ENCODE measurements at places on chromosomes 12 and 14.

DNA sequence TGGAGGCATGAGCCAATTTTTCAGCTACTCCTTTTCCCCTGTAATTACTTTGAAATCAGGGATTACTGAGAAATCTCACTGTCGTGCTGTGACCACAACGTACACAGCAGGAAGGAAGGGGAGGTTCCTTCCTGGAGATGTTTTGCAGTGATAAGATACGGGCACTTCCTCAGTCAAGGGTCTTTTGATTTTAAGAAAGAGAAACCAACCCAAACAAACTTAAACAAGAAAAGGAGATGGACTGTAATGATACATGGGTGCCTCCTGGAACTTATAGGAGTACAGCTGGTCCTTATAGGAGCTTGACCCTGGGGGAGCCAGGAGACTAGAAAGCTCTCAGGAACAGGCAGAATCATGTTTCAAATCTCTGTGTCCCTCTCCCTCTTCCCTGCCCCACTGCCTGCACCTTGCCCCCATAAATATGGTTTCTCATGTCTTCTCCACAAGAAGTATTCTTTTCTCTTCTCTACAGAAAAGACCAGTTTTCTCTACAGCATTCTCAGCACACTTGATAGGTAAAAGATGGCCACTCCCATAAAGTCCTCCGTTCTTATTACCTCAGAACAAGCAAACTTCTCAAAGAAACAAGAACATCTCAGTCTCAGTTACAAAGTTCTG is 281.1 kb upstream of the AMIGO2 start:
- DNase-seq, result peak; percentile 33

- DNase-seq, result no peak
Measured at GRCh38 chr12:74849801-74850200, 312.2 kb downstream of the ATXN7L3B start.

GRCh38 chr12:3644104-3644503 is 108.8 kb downstream of the CRACR2A start:
- DNase-seq, result no peak

- no peak for DNase-seq
Measured at GRCh38 chr12:104750061-104750460, 208.0 kb downstream of the SLC41A2 start.

DNA sequence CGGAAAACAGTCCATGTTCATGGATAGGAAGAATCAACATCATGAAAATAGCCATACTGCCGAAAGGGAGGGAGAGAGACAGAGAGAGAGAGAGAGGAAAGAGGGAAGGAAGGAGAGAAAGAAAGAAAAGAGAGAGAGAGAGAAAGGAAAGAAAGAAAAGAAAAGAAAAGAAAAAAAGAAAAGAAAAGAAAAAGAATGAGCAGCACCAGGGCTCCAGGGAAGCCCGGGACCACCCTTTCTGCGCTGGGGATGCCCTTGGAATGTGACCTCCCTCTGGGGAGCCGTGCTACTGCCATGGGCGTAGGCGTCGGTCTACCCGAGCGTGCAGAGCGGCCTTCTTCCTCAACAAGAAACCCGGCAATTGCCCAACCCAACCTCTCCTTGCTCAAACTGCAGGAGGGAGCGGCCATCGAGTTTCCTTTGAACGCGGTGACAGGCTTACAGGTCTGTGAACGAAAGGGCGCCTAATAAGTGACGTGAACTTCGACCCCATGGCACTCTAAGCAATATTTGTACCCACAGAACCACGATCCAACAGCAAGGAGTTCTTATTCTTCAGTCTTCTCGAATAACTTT is 16.9 kb downstream of the OR6S1 start:
- DNase-seq, result peak; percentile 91

- no peak for DNase-seq
Measured at GRCh38 chr12:58487678-58488161, 432.6 kb downstream of the LRIG3 start.

DNA sequence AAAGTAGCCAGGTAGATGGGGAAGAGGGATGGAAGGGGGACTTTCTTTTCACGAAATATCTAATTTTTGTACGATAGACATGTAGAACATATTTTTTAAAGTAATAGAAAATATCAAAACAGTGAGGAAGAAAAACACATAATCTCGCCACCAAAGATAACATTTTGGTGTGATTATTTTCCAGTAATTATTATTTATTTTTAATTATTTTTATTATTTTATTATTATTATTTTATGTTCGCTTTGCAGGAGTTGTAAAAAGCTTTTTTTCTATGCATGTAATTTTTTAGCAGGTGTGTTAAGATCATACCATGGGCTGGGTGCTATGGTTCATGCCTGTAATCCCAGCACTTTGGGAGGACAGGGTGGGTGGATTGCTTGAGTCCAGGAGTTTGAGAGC is 85.6 kb upstream of the CCND2 start:
- DNase-seq, result no peak

DNA sequence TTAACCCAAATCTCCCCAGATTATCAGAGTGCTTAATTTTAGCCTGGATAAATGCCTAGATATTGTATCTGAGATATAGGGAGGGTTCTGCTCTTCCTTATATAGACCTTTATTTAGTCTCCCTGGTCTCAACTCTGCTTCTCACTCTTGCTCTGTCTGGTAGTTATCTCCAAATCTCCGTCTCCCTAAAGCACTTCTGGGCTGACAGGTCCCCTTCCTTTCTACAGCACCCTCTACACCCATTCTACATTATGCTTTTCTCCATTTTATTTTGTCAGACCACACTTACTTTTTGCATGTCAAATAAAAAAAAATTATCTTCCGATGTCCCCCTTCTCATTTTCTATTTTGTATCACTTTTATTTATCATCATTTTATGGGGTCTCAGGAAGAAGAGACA is 2.0 kb upstream of the ERC1 start:
- no peak for DNase-seq

DNA sequence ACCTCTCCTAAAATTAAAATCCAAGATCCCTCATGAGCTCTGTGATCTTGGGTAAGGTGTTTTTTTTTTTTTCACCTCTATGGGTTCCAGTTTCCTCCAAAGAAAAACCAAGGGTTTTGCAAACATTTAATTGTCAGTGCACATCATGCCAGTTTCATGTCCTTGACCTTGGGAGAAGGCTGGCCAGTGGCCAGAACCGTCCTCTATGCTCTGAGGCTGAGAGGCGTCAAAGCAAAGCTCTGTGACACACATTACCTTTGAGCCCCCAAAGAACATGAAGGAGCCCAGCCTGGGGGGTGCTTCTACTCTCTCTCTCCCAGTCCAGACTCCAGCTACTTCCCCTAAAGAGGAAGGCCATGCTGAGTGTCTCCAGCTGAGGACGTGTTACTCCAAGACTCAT is 145.5 kb upstream of the TMEM132C start:
- no peak for DNase-seq

GRCh38 chr14:28254768-28255167 is 511.8 kb upstream of the FOXG1 start:
- no peak for DNase-seq

DNA sequence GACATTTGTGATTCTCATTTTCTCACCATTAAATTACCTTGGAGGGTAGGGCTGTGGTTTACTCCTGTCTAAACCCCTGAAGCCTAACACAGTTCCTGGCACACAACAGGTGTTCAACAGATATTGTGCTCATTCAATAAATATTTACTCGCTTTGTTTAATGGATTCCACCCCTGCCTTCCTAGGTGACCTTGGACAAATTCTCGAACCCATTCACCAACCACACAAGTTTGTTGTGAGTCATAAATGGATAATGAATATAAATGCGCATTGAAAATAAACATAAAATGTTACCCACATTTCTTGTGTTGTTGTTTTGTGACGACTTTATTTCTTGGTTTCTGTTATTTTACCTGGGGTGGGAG is 362 bp upstream of the TSFM start:
- no peak for DNase-seq

DNA sequence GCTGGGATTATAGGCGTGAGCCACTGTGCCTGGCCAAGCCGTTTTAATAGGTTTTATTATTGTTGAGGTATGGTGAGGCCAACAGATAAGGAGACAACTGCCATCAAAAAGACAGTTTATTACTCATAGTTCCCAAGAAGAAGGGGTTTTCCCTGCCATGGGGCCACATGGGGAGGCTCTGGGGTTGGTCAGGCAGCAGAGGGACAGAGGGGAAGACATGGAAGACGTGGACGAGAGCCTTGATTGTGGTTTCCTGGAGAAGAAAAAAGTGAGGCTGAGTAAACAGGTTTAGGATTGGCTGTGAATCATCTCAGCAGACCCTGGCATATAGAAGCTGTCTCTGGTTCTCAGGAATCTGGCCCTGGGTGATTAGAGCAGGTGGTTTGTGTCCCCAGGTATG is 69.9 kb downstream of the FOXN4 start:
- DNase-seq, result no peak

DNA sequence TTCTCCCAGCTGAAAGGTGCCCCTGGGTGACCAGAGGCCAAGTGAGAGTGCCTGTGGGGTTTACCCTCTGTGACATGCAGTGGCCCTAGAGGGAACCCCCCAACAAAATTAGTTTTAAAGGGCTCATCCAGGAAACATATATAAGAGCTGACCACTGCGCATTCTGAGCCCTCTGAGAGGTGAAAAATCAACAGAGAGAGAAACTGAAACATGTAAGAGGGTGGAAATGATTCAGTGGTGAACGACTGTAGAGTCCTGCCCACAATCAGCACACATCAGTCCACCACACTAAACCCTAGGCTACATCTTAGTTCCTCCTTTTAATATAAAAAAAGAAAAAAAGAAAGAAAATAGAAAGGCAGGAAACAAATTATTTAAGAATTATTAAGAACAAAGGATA is 21.0 kb upstream of the ACSM4 start:
- no peak for DNase-seq

DNA sequence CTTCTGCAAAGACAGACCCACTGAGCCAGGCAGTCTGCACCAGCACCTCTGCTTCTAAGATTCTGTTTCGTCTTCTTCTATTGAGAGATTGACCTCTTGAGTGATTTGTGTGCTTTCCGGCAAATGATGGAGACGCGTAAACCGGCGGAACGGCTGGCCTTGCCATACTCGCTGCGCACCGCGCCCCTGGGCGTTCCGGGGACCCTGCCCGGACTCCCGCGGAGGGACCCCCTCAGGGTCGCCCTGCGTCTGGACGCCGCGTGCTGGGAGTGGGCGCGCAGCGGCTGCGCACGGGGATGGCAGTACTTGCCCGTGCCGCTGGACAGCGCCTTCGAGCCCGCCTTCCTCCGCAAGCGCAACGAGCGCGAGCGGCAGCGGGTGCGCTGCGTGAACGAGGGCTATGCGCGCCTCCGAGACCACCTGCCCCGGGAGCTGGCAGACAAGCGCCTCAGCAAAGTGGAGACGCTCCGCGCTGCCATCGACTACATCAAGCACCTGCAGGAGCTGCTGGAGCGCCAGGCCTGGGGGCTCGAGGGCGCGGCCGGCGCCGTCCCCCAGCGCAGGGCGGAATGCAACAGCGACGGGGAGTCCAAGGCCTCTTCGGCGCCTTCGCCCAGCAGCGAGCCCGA is 703 bp downstream of the ASCL4 start:
- peak; percentile 35 for DNase-seq

GRCh38 chr12:47712171-47712570 is 6.3 kb upstream of the RPAP3 start:
- DNase-seq, result no peak

- DNase-seq, result no peak
Measured at GRCh38 chr12:110694330-110694901, 5.5 kb upstream of the HVCN1 start.

- DNase-seq, result peak; percentile 41
Measured at GRCh38 chr14:101781240-101782061, 19.9 kb downstream of the PPP2R5C start.

DNA sequence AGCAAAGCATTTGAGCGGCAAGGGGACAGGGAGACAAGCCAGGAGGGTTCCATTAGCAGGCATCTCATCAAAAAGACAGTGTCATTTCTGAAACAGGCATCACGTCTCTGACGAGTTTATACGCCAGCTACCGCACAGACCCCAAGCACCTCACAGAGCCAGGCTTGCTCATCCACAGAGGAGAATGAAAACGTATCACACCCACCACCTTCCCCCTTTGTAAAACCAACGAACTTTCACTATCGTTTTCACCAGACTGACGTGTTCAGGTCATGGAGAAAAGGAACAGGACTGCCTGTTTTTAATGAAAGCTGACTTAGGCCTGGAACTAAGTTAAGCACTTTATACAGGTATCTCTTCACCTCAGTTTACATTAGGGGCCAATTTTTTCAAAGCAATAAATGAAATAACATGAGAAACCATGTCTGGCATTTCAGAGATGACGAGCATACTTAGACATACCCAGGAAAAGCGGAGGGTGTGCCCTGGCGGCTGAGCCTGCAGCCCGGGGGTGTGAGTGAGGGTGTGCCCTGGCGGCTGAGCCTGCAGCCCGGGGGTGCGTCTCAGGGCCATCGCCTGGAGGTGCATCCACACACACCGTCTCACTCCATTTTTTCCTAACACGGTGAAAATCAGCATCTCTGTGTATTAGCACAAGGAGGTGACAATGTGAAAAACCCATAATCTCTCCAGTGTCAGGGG is 41.9 kb downstream of the STX2 start:
- no peak for DNase-seq

Measured in small intestine (tissue), 16 donors.